ENCODE measurements at places on chromosomes 2 and 18. TPM values are rescaled to one million over a fixed set of nuclear protein-coding genes. Genes with fewer than 3 reads are reported as not detected.

NT5DC4 gene
- total RNA-seq, result not detected

CMPK2 gene
- total RNA-seq, result 6.7 TPM

SCYGR6 gene
- not detected for total RNA-seq

GRHL1 gene
- 0.59 TPM for total RNA-seq

MTERF4 gene
- total RNA-seq, result 23.5 TPM

ALPP gene
- total RNA-seq, result not detected

KCNK3 gene
- total RNA-seq, result 6.4 TPM

TNS1 gene
- 439 TPM for total RNA-seq

PRKAG3 gene
- not detected for total RNA-seq

GAL3ST2 gene
- total RNA-seq, result 0.21 TPM

SKA1 gene
- 5.5 TPM for total RNA-seq

PID1 gene
- total RNA-seq, result 26.4 TPM

- peak; percentile 90 for DNase-seq
These were observed 1.3 kb downstream of the BCL2L11 start for GRCh38 chr2:111121828-111122630.

GRCh38 chr2:201116959-201117734 is 1.2 kb downstream of the CFLAR start:
- DNase-seq, result peak; percentile 72

- no peak for DNase-seq
These were observed 89.2 kb downstream of the STPG4 start for GRCh38 chr2:47065771-47066380.

GRCh38 chr2:38192976-38193375 is 117.0 kb upstream of the CYP1B1 start:
- DNase-seq, result no peak

- DNase-seq, result no peak
These were observed 279.6 kb downstream of the PARD3B start for GRCh38 chr2:204824751-204825453.

DNA sequence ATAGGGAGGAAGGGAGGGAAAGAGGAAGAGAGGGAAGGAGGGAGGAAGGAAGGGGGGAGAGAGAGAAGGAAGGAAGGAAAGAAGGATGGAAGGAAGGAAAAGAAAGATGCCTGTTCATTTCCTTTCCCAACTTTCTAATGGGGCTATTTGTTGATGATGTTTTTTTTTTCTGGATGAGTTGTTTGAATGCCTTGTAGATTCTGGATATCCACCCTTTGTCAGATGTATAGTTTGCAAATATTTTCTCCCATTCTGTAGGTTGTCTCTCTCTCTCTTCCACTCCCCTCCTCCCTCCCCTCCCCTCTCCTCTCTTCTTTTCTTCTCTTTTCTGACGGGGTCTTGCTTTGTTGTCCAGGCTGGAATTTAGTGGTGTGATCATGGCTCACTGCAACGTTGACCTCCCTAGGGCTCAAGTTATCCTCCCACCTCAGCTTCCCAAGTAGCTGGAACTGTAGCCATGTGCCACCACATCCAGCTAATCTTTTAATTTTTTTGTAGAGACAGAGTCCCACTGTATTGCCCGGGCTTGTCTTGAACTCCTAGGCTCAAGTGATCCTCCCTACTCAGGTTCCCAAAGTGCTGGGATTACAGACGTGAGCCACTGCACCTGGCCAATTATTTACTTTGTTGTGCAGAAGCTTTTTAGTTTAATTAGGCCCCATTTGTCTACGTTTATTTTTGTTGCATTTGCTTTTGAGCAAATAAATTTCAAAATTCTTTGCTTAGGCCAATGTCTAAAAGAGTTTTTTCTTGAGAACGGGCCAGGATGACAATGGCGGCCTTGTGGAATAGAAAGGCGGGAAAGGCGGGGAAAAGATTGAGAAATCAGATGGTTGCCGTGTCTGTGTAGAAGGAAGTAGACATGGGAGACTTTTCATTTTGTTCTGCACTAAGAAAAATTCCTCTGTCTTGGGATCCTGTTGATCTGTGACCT is 57.3 kb upstream of the FAM117B start:
- no peak for DNase-seq

DNA sequence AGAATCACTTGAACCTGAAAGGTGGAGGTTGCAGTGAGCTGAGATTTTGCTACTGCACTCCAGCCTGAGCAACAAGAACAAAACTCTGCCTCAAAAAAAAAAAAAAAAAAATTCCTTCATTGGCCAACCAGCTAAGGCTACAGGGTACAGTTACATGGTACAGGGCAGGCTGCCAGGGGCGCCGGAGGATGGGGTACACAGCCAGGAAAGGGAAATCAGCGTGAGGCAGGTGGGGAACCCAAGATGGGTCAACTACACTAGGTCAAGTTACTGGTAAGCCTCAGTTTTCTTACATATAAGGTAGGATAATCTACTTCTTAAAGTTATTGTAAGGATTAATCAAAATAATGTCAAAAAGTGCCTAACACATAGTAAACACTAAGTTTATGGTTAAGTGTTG is 142.6 kb upstream of the MSH6 start:
- DNase-seq, result no peak

DNA sequence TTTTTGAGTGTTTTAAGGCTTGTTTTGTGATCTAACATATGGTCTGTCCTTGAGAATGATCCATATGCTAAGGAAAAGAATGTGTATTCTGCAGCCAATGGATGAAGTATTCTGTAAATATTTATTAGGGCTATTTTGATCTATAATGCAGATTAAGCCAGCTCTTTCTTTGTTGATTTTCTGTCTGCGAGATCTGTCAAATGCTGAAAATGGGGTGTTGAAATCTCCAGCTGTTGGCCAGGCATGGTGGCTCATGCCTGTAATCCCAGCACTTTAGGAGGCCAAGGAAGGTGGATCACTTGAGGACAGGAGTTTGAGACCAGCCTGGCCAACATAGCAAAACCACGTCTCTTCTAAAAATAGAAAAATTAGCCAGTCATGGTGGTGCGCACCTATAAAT is 132.7 kb downstream of the DIS3L2 start:
- no peak for DNase-seq

GRCh38 chr2:181231151-181231550 is 226.0 kb upstream of the ITGA4 start:
- no peak for DNase-seq

- no peak for DNase-seq
These were observed 26.9 kb downstream of the NCKAP5 start for GRCh38 chr2:133541376-133541775.

- DNase-seq, result no peak
These were observed 35.5 kb downstream of the ZNF532 start for GRCh38 chr18:58900015-58900649.

GRCh38 chr18:427005-427404 is 73.5 kb downstream of the COLEC12 start:
- DNase-seq, result peak; percentile 85

DNA sequence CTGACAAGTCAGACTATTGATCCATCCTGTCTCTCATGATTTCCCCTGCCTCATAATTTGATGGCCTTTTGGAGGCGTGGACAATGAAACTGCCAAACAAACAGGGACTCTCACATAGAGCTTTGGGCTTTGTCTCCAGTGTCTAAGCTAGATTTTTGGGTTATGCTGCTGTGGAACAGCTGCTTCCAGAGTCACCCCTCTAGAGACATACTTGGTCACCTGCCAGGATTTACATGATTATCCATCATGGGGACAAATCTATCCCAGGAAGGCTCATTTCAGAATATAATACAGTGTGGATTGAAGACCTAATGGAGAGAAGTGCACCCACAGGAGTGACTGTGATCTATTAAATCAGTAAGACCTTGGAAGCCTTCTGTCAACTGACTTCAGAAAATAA is 159.6 kb downstream of the SLC8A1 start:
- no peak for DNase-seq

DNA sequence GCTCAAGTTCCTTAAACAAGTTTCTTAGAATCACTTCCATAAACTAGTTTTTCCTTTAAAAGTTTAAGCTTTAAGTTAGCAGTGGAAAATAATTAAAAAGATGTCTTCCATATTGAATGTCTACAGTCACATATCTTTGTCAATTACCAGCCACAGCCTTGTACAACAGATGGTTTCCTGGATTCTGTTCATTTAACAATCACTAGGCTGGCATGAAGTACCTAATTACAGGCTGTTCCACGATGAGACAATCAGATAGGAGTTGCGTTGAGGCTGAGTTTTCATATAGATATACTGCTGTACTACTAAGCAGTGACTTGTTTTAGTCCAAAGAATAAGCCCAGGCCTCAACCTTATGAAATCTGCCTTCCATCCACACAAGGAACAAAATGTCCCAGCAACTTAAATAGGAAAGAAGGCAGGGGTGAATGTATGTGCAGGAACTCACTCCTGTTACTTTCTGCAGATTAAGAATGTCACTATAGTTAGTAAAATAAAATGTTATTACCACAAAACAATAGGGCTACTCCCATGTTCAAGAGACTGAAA is 131.0 kb downstream of the ZAP70 start:
- DNase-seq, result no peak

DNA sequence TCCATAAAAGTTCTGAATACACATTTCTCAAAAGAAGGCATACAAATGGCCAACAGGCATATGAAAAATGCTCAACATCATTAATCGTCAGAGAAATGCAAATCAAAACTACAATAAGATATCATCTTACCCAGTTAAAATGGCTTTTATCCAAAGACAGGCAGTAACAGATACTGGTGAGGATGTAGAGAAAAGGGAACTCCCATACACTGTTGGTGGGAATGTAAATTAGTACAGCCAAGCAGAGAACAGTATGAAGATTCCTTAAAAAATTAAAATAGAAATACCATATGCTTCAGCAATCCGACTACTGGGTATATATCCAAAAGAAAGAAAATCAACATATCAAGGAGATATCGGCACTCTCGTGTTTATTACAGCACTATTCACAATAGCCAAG is 1312.5 kb downstream of the DSC3 start:
- no peak for DNase-seq

DNA sequence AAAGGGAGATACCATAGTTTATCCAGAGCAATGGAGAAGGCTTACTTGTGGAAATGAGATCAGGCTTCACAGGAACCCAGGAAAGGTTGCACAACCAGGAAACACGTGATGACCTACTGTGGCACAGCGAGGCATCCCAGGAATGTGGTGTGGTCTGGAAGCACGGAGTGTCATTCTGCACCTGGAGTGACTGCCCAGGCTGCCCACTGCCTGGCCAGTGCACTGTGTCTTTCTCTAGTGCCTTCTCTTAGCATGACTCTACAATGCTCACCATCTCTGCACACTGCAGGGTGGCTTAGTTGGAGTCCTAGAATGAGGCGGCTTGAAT is 48.9 kb downstream of the CHST9 start:
- no peak for DNase-seq

DNA sequence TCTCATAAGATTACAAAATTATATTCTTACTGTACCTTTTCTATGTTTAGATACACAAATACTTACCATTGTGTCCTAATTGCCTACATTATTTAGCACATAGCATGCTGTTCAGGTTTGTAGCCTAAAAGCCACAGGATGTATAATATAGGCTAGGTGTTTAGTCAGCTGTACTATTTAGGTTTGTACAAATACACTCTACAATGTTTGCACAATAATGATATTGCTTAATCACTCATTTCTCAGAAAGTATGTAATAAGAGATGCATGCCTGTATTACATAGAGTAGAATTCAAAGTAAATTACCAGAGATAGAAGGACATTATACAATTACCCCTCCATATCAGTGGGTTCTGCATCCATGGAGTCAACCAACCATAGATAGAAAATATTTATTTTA is 201.1 kb upstream of the COL3A1 start:
- DNase-seq, result no peak

DNA sequence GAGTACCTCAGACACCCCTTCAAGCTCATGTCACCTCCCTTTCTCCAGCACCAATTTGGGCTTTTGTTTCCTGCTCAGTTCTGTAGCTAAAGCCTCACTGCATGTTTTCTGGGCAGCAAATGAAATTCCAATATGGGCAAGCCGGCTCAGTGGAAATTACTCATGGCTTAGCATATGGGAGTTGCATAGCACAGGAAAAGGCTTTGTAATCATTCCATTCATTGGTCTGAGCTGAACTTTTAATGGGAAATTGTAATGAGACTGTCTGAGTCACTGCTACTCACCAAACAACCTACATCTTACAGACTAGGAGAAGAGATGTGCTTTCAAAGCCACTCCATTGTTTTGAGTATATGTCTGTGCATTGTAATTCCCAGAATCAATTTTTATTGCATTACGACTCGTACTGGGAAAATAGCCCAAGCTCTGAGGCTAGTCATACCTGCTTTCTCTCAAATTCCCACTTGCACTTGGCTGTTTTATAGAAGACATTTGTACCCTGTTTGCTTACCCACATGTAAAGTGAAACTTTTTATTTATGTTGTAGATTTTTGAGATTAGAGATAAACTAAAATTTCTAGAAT is 139.5 kb upstream of the LRATD1 start:
- DNase-seq, result no peak
